Right kidney (tissue), 9 donors: ENCODE measurements at places on chromosomes 2 and 18.

DNA sequence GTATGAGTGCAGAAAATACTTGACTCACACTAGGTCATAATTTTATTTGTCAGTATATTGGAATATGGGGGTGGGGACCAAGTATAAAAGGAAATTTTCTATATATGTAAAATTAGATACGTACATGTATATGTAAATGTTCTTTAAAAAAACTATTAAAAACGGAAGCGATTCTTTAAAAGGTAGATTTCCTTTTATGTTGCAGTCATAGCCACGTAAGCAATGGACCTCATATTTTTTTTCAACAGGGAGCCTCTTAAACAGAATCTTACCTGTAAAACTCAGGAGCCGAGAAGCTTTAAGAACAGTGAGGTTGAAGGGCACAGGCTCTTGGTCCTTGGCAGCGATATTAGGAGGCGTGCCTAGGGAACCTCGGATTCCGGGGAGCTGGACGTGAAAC is 3.3 kb downstream of the RHBDD1 start:
- DNase-seq, result no peak

- no peak for DNase-seq
These were observed 9.9 kb upstream of the NPC1 start for GRCh38 chr18:23596183-23596582.

DNA sequence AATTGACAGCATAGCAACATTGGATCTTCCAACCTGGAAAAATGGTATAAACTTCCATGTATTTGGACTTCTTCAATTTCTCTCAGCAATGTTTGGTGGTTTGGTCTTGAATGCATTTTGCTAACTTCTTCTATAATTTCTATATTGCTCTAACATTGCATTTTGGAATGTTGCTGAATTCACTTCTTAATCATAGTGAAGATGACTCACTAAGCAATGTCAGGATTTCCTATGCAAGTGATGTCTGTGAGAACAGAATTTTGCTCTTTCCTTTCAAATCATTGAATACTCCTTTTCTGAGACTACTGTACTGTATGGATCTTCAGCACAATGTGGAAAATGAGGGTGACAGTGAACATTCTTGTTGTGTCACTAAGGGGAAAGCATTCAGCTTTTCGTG is 28.9 kb upstream of the CDH19 start:
- DNase-seq, result no peak

DNA sequence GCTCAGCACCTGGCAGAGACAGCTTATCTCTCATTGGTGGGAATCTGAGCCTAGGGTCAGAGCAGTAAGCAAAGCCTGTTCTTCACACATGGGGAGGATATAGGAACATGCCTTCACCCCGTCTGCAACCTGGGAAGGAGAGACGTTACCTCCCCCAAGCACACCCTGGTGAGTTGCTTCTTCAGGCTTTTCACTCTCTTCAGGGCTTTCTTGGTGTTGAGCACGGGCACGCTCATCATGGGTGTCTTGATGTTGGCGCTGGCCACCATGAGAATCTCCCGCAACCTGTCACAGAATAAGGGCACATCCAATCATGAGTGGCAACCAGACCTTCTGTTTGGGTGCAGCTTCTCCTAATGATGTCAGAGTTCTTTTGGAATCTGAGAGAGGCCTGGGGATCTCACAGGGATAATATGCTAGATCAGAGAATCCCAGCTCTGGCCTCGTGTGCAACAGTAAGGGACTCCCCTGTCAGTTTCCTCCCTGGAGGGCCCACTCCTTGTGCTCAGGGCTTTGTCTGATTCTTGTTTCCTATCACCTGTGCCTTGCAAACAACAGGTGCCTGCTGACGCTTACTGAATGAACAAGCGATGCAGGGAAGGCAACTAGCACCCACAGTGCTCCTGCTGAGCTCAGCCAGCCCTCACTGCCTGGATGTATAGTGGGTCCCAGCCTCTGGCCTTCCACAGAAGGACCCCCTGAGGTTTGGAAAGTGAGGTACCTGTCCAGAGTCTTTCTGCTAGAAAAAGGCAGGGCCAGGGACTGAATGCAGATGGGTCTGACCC is 66.3 kb downstream of the POLR1A start:
- DNase-seq, result no peak

GRCh38 chr2:98623657-98624056 is 15.3 kb downstream of the UNC50 start:
- DNase-seq, result no peak

DNA sequence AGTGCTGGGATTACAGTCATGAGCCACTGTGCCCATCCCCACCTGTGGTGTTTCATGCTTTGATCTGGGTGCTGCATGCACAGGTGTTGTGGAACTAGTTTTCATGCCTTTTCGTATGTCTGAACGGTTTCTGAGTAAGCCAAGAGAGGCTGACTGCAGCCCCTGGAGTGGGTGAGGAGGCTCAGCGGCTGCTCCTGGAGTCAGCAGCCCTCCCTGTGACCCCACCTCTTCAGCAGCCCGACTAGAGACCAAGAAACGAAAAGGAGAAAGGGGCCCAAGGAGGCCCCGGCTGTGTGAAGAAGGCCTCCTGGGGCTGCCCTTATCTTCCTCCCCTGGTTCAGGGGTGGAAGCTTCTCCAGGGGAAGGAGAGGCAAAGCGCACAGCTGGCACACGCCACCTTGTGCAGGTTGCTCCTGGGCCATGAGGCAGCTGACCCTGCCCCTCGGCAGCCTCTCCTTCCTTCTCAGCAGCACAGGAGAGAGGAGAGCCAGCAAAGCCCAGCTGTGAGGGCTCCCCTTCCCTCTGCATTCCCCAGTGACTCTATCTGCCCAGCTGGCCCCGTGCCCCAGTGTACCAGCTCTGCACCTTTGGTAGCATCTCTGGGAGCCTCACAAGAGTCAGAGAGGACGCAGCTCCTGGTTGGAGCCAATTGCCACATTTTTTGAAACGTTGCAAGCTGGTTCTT is 182.5 kb upstream of the HS6ST1 start:
- DNase-seq, result no peak

DNA sequence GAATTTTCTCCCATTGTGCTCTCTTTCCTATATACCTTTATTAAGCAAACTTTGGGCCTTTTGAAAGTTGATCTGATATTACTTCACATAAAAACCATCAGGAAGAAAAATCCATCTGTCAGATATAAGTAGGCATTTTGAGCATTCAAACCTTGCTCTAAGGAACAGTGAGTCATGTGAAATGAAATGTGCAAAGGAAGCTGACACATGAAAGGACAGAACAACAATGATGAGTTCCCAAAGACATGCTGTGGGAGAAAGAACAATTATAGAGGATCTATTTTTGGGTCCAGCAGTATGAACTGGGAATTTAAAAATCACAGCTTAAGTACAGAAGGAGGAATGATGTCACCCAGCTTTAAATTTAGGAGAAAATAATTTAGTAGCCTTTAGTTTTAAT is 18.1 kb downstream of the CALCRL start:
- no peak for DNase-seq

DNA sequence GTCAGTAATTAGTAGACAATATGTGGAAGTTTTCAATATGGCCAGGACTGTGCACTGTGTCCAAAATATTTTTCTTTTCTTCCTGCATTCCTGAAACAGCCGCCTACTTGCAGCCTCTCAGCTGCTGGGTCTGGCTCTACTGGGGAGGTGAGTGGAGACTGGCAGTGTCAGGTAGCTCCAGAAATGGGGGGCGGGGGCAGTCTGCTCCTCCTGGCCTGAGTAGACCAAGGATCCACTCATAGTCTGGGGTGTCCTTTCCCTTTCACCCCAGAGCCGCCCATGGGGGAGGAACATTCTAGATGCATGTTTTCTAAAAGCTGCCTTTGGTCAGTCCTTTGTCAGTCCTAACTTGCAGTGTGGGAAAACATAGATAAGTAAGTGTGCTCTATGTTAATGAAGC is 23.7 kb downstream of the TRAF3IP1 start:
- DNase-seq, result no peak

DNA sequence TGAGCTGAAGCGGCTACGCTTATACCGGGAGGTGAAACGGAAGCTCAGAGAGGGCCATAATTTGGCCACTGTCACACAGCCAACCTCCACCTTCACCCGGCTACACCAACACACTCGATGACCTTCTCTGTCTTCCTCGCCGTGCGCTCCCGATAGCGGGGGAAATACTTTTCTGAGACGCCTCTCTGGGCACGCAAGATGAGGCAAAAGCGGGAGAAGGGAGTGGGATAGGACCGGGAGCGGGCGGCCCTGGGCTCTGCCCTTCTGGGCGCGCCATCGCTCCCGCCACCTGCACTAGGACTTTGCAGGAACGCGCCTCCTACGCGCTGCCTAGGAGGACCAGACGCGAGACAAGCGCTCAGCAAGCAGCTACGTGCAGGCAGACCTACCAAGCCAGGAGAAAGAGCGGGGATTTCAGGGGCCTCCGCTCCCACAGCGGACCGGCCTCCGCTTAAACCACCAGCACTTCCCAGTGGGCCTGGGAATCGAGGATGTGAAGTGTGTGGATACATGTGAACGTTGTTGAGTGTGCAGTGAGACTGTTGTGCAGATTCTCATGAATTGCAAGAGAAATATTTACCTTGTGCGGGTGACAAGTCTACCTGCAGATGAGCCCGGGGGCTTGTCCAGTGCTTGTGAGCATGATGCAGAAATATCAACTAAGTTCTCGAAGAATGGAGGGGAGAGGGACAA is 11.4 kb downstream of the SIX3 start:
- peak; percentile 67 for DNase-seq

DNA sequence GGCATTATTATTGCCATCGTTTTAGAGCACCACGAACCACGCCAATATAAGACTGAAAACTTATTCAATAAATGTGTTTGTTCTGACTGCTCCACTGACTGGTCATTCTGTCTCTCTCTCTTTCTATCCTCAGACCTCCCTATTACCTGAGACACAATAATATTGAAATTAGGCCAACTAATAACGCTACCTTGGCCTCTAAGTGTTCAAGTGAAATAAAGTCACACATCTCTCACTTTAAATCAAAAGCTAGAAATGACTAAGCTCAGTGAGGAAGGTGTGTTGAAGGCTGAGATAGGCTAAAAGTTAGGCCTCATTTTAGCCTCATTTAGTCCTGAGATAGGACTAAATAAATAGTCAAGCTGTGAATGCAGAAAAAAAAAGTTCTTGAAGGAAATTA is 38.8 kb downstream of the G6PC2 start:
- DNase-seq, result no peak
